ENCODE measurements at places on chromosomes 3 and 15.

GRCh38 chr15:47786371-47786770, 69.1 kb downstream of the SEMA6D start:
- no peak for DNase-seq

DNA sequence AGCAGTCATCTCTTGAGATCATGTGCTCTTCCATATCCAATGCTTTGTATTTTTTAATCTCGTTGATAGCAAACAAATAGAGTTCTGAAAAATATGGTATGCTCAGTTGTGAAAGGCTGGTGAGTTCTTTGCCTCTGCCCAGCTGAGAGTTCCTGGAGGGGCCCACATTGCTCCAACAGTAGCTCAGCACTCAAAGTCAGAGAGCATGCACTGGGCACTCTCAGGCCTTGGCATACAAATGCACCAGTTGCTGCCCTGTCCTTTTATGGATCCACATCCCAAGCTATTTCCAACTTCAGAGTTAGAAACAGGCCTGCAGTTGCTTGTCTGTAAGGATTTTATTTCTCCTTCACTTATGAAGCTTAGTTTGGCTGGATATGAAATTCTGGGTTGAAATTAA, 181.7 kb upstream of the CHRNA7 start:
- DNase-seq: no peak

GRCh38 chr3:138046955-138047354, 37.0 kb downstream of the CLDN18 start:
- DNase-seq: no peak

DNA sequence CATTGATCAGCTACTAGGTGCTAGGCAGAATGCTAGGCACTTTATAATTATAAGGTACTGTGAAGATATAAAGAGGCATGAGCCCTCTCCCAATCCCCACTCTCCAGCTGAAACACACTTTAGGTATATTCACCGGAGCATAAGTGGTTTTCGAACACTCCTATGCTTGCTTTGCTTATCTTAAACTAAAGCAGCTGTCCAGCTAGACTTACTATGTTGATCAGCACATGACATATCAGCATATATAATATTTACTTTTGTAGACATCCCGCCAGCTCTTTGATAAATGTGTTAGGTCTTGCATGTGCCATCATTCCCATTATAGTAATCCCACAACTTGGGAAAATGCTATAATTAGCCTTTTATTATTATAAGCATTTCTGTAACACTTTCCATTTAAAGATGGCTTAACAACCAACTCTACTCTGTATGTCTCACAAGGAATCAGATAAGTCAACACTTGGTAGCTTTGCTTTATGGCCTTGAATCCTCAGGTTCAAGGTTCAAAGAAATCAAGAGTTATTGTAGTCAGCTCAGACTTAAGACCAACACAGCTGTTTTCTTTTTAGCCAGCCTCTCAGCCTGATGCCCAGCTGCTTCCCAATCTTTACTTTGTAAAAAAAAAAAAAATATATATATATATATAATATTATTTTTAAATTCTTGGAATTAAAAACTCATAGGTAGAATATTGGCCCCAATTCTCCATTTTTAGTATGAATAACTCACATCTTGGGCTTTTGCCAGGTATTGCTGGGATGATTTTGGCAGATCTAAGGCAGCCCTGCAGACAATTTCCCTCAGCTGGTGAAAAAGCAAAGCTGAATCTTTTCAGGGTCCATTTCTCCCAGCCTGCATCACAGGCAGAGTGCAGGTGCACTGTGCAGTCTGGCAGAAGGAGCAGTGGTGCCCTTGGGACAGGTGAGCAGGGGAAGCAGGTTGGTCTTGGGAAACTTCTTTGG, 104.2 kb downstream of the THRB start:
- no peak for DNase-seq

GRCh38 chr15:63586790-63587189, 10.4 kb upstream of the FBXL22 start:
- no peak for DNase-seq

GRCh38 chr15:66138892-66139590, 114.5 kb downstream of the MEGF11 start:
- DNase-seq: no peak

DNA sequence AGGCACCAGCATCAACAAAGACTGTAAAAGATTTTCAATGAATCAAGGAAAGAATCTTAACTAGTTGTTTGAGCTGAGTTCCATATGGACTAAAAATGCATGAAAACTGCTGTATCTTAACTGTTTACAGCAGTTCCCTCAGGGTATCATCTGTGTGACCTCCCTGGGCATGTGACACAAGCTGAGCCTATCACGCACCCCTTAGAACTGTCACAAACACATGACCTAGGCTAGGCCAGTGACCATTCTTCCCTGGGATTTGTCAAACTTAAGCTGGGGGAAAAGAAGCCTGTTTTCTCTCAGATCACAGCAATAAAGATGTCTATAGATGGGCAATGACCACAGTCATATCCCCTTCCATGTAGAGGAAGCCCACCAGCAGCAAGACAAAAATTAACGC, 35.7 kb downstream of the IGF2BP2 start:
- DNase-seq: no peak

DNA sequence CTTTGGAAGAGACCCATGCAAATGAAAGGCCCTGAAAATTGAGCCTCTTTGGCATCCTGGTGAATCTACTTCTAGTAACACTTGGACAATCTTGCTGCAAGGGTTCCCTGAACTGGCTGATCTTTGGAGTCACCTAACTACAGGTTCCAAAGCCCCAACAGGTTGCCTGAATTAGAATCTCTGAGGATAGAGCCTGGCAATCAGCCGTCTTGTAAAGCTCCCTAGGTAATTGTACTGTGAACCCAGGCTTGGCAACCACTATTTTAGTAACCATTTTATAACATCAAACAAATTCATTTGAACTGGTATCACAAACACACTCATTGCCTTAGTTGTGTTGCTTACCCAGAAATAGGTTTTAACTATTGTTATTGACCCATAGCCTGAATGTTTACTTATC, 20.1 kb downstream of the PAQR9 start:
- no peak for DNase-seq

DNA sequence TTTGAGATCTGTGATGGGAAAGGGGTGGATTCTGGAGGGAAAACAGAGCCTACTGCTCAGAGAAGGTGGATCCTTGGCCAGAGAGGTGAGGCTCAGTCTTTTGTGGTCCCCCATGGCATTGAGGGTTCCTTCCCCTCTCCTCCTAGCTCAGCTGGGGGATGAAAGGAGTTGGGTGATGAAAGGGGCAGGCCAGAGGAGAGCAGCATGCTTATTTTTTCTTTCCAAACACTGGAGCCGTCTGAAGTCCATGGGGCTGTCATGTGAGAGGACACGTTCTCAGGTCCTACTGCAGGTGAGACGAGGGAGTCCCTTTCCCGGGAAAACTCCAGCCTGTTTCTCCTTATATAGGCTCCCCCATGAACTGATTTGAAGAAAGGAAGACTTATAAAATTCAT, 71.4 kb downstream of the SCN5A start:
- no peak for DNase-seq

DNA sequence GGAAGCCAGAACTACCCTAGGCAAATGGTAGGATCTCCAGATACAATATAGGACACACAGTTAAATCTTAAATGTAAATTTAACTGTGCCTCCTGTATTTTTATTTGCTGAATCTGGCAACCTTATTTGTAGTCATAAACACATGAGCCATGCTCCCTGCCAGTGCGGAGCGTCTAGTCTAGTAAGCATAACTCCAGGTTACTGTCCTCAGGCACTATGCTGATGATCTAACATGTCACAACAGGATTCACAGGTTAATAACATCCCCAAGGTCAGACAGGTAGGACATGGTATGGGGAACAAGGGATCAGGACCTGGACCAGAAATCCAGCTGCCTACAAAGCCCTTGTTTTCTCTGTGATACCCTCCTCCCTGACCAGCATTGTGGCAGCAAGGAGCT, 305.1 kb downstream of the CACNA2D3 start:
- no peak for DNase-seq

GRCh38 chr15:70316059-70316600, 218.4 kb upstream of the TLE3 start:
- no peak for DNase-seq

DNA sequence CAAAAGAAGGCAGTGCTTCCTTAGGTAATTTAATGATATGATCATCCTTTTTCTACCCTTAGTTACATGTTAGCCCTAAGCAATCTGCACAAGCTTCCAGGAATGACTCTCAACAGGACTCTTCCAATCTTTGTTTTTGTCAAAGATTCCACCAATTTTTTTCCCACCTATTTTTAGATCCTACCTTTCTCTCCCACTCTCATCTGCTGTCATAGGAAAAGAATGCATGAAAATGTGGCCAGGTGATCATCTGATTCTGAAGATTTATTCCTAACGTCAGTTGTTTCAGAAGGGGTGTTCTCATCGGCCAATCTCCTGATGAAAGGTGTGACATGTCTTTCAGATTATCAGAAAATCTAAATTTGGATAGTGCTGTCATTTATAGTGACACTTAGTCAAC, 7.2 kb downstream of the CCDC54 start:
- no peak for DNase-seq

Data from nephron progenitor cell (in vitro differentiated cells).